ENCODE measurements at places on chromosomes 1 and 21.

DNA sequence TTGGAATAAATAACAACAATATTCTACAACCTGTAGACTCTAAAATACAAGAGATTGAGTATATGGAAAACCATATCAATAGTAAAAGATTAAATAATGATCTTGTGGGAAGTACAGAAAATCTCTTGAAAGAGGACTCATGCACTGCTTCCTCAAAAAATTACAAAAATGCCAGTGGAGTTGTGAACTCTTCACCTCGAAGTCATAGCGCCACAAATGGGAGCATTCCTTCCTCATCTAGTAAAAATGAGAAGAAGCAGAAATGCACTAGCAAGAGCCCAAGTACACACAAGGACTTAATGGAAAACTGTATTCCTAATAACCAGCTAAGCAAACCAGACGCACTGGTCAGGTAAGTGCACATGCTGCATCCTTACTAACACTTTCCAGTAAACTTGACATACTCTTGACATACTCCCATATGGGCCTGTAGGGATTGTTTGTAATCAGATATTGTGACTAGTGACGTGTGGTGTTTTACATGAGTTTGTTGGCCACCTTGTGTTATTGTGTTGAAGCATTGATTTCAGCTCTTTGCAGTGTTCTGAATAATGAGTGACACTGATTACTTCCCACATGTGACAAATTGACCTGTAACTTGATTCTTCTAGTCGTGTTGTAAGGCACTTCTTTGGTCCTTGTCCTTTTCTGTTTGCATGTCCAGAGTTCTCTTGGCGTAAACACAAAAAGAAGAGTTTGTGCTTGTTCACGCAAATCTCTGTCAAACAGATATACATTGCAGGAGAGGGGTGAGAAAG, 28.0 kb downstream of the MACO1 start:
- no peak for DNase-seq

- no peak for DNase-seq
These were observed 59.6 kb downstream of the ABL2 start for GRCh38 chr1:179169616-179170467.

DNA sequence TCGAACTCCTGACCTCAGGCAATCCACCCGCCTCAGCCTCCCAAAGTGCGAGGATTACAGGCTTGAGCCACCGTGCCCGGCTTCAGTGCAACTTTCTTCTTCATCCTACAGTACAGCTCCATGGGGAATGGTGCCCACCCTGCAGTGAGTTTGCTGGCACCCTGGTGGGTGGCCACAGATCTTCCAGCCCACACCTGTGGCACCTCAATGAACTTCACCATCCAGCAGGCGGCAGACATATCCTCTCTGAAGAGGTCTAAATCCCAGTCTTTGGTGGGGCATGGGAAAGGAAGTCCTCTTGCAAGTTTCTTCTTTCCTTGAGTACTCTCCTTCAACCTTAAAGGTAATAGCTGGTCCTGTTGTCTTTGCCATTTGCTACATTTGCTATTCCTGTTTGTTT, 18.1 kb upstream of the ZBTB8A start:
- no peak for DNase-seq

- no peak for DNase-seq
These were observed 73.8 kb downstream of the USP24 start for GRCh38 chr1:55141295-55141893.

GRCh38 chr1:156452907-156453306, 47.7 kb downstream of the MEF2D start:
- DNase-seq, result no peak

DNA sequence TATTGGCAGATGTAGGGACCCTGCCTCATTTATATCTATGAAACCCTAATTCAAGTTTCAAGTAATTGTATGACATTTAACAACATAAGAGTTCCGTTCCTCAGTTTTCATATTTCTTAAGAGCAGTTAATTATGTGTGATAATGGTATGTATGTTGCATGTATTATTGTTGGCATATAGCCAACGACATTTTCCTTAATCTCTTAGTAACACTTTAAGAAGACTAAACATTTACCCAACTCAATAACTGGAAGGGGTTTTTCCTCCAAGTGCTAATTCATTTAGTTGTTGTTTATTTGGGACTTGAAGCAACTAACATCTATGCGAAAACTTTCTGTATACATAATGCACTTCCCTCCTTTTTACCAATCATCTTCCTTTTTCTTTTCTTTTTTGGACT, 1.5 kb upstream of the RALGPS2 start:
- no peak for DNase-seq

GRCh38 chr1:27581823-27582243, 22.1 kb downstream of the AHDC1 start:
- no peak for DNase-seq

GRCh38 chr1:34518146-34518699, 236.6 kb upstream of the GJB5 start:
- DNase-seq, result no peak

GRCh38 chr21:39776589-39776988, 31.6 kb downstream of the IGSF5 start:
- no peak for DNase-seq

DNA sequence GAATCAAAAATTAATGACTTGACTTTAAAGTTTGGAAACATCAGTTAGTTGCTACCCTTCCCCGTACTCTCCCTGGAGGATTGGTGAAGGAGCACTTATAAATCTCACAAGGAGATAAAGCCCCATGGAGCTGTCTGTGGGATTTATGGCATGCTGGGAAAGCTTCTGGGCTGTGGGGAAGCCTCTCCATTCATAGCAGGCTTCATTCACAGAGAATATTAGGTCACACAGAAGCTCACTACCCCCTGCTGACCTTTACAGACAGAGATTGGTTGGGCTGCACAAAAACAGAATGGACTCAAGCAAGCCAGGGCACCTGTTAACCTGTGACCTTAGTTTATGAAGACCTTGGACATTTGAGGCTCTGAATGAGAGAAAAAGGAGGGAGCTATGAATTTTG, 32.1 kb downstream of the RGL1 start:
- DNase-seq, result no peak

DNA sequence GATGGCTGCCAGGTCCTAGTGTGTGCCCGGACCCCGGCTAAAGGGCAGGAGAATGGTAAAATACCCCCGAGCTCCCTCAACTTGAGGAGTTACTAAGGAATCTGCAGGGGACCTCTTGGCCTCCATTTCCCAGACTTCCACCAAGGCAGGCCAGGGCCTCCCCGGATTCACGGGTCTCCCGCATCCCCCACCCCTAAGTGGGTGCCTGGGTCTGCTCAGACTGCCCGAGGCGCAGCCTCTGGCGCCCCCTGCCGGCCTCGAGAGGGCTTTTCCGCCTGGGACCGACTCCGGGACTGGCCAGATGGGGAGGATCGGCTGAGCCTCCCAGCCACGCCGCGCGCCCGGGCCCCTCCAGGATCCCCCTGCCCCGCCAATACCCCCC, 1.7 kb downstream of the PLEKHG5 start:
- DNase-seq, result no peak

- no peak for DNase-seq
These were observed 99.6 kb downstream of the GABPA start for GRCh38 chr21:25834381-25834780.

- DNase-seq, result no peak
These were observed 68.9 kb upstream of the TSPAN2 start for GRCh38 chr1:115158181-115158580.

DNA sequence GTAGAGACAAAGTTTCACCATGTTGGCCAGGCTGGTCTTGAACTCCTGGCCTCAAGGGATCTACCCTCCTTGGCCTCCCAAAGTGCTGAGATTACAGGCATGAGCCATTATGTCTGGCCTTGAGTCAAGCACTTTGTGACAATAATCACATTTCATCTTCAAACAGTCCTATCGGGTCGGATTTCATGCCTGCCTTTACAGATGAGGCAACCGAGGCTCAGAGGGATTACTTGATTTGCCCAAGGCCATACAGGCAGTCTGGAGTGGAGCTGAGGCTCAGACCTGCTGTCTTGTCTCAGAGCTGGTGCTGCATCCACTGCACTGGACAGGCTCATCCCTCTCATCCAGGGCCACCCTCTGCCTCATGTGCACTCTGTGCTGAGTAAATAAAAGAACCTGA, 26.6 kb downstream of the FAM151A start:
- DNase-seq, result no peak

GRCh38 chr21:29888437-29888836, 51.4 kb downstream of the GRIK1 start:
- no peak for DNase-seq

- DNase-seq, result no peak
These were observed 1.1 kb upstream of the NFIA start for GRCh38 chr1:61081144-61081685.

DNA sequence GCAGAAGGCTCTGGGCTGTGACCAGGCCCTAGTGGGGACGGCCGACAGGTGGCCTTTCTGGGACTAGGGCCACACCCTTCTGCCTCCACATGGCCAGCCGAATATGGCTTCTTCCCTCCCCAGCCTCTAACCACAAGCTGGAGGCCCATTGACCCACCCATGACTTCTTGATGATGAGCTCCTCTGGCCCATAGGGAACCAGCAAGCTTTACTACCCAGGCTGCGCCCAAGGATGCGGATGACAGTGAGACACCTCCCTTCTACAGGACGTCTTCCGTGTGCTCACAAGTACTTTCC, 41.0 kb downstream of the LDLRAD2 start:
- no peak for DNase-seq

DNA sequence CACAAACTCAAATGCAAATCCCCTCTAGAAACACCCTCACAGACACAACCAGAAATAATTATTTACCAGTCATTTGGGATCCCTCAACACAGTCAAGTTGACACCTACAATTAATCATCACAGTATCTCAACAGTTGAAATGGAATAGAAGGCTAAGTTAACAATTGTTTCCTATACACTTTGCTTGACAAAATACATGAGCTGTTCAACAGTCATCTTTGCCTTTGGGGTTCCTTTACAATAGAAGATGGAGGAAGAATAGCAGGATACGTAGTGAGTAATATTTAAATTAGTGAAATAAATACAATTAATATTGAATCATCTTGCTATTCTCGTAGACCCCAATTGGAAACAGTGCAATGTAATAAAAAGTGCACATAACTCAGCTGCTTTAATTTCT, 487.3 kb upstream of the ADAMTS5 start:
- no peak for DNase-seq

DNA sequence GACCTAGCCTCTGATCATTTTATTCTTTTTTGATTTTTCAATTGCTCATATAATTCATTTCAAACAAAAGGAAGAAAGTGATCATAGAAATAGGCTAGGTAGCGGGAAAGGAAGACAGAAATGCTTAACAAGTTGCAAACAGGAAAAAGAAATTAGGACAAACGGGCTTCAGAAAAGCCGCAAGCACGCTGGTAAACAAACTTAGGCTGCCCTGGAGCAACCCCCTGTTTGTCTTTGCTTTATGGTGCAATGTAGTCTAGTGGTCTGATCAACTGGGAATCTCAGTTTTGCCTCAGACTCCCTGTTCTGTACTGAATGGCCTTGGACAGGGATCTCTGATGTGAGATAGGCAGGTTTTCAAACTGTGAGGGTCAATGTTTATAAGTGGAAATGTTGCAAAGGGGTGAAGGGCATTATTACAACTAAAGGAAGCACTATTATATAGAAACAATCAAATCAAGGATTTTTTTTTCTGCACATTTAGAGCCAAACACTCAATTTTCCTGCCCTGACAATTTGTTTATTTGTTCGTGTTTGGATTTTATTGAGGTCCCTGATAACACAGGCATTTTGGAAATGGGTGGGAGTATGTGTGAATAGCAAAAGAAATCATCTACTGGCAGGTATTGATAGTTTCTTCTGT, 146.8 kb upstream of the NRIP1 start:
- DNase-seq, result no peak

DNA sequence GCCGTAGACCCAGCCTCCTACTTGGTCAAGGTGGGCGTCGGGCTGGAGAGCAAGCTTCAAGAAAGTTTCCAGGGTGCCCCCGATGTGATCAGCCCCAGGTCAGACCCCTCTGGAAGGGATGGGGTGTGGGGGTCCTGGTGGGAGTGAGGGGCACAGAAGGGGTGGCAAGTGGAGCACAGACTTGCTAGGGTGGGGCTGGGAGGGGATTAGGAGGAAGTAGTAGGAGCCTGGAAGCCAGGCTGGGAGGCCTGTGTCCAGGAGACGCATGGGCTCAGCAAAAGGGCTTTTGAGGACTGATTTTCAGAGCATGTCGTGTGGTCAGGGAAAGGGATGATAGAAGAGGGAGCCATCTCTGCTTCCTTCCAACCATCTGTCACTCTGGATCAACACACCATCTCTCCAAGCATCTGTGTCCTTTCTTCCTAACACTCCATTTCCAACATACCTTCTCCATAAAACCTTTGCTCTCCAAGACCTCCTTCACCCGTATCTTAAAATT, 8.5 kb downstream of the TRIM46 start:
- DNase-seq, result no peak

DNA sequence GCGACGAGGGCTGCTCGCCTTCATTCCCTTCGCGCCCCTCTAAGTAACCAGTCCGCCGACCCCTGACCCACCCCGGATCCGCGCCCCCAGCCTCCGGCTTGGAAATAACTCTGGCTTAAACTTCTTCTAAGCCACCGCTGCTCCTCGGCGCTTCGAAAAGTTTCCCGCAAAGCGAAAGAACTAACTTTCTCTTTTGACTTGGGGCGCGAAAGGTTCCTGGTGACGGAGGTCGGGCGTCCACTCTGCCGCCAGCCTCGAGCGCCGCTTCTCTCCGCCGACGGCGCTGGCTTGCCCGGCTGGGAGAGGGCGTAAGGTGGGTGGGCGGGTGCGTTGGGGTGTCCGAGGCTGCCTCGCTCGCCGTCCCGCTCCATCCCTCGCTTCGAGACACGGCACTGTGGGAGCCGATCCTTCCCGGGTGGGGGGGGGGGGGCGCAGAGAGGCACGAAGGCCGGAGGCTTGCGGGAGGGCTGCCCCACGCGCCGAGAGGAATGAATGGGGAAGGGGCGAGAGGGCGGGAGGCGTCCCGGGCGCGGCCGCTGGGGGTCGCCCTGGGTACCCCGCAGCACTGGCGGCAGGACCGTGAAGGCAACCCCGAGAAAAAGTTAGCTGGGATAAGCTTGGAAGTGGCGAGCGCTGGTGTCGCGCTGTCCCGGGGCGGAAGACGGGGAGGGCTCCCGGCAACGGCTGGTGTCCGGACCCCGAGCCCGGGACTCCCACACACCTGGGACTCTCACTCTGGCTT, 569 bp downstream of the ATF3 start:
- no peak for DNase-seq

DNA sequence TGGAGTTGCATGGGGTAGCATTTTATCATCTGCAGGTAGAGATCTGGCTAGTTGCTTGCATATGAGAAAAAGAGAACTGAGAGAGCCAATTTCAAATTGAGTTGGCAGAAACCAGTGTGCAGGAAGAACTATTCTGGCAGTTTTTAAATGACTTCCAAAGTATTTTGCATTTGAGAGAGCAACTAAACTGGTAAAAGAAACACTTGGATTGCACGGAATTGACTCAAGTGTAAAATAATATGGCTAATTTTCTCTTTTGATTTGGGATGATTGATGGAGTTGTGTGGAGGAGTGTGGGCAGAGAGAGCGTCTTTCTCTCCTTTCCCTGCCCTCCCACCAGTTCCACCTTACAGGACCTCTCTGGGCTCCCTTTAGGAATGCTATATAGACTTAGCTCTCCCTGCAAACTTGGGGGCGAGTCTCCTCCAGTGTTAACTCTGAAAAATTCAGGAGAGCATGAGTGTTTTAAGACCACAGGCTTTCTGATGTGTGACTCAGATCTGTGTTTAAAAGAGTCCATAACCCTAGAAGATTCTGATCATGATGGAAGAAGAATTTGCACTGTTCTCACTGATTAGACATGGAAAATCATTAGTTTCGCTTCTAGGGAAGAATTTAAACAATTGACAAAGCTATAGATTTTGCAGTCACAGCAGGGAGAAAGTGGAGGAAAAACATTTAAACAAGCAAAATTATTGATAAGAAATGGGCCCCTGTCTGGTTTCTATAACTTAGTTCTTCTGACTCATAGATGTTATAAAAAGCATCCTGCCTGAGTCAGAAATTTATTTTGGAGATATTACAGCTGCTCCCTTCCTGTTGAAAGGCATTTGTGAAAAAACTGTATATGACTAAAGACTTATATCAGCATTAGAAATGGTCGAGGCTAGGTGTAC, 24.9 kb upstream of the CTBS start:
- DNase-seq, result no peak
